ENCODE measurements at places on chromosomes 2 and 18.

GRCh38 chr2:191314697-191315364 lies 69.6 kb downstream of the MYO1B start:
- no peak for DNase-seq

DNA sequence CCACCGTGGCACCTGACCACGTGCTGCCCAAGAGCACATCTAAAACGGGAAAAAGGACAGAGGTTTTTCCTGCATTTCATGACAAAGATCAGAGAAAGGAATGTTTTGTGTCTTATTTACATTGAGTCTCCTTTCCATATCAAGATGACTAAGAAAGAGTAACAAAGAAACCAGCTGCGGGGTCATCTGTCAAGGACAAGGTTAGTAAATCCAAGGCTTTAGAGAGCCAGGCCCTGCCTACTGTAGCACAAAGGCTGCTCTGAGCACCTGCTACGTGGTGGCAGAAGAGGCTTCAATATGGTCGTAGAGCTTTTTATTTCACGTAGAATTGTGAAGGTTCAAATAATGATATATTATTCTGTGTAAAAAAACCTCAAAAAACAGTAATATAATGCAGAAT lies 51.0 kb downstream of the PRELID3A start:
- no peak for DNase-seq

DNA sequence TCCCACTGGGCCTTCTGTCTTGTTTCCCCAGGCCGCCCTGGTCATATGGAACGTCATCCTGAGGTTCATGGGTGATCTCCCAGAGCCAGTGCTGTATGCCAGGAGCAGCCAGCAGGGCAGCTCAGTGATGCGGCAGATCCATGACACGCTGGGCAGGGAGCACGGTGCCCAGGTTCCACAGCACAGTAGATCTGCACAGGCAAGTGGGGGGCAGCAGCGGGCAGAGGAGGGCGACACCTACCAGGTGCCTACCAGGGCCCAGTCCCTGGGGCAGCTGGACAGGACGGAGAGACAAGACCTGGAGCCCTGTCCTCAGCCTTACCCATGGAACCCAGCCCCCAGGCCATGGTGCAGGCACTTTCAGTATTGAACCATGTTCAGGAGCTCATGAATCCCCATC lies 36.1 kb upstream of the GPR17 start:
- no peak for DNase-seq

DNA sequence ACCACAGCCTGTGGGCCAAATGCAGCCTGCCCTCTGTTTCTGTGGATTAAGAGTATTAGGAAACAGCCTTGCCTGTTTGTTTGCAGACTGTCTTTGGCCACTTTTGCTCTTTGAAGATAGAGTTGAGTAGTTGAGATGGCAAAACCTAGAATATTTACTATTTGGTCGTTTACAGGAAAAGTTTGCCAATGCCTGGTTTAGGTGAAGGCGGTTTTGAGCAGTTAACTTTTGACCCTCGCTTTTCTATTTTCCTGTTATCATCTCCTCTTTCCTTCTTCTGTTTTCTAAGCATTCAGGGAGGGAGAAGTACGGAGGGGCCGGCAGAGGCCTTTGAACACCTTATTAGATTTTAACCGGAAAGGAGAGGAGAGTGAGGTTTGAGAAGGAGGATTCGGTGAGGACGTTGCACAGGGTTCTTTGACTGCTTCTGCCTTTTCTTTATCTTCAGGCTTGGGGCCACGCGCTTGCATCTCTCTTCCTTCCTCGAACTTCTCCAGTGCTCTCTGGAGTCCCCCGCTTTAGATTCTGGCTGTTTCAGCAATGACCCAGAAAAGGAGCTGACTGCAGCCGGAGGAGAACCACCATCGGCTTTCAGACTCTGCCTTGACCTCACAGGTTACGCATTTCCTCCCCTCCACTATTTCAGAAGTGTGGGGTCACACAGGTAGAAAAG lies 39.2 kb downstream of the IL1R2 start:
- DNase-seq = no peak

DNA sequence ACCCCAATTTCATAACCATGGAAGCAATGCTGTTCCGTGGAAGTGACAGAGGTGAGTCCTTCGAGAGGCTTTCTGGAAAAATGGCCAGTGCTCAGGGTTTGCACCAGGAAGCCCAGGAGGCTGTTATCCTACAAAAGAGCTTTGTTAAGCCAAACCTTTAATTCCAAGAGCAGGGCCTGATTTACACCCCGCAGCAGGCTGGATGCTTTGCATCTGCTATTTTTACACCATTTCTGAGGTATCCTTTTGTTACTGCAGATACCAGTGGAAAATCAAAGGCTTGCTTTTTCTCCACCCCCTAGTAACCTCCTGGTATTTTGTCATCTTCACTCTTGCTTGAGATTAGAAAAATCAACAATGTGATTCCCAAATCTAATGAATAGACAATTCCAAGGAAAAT lies 380.6 kb downstream of the SOX11 start:
- no peak for DNase-seq

DNA sequence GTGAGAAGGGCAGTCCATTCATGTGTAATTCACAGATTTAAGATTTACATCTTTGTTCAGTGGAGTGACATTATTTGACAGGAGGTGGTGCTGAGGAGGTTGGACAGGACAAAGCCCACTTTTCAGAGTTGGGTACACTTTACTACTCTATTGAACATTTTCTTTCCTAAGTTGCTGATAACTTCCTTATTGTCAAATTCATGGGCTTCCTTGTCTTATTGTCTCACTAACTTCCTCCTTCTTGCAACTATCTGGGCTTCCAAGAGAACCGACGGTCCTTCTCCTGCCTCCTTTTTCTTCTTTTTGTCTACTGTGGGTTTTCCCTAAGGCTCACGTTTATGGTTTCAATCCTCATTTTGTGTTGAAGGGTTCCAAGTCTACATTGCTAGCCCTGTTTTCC lies 67.7 kb upstream of the DNMT3A start:
- no peak for DNase-seq

GRCh38 chr2:222866358-222866960 lies 5.6 kb downstream of the ACSL3 start:
- no peak for DNase-seq

DNA sequence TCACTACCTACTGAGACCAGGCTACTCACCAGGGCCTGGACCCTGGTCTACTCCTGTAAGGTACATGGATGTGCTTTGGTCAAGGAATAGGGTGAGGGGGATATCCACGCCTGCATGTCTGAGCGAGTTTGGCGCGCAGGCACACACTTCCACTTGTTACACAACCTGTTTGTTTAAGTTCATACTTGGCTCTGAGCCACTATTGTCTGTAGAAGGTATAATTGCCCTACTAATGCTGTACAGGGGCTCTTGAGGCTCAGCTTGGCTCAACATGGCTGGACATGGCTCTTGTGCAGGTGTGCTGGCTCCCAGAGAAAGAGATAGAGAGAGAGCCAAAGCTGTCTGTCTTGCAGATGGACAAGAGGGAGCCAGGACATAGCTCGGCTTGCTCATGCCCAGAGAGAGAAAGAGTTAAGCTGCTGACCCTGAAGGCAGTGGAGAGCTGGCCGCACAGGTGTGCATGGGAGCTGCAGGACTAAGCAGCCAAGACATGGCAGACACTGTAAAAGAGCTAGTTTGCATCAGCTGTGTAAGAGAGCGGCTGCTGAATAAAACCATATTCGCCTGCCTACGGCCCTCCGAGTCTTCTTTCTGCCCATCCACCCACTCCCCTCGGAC lies 35.2 kb downstream of the NPPC start:
- DNase-seq = no peak

DNA sequence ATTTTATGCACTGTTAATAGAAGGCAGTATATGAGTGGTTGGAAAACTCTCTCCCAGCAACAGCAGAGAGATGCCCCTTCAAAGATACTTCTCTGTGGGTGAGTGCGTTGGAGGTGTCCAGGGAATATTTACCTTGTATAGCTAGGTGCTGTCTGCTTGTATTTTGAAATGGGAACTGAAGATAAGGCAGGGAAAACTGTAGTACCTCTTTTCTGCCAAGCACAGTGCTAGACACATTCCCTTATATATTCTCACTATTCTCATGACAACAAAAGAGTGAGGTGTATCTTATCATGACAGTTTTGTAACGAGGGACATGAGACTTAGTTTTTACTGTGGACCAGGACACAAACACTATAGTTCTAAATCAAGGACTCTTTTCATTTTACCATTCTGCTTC lies 2.1 kb downstream of the TTC39C start:
- DNase-seq = no peak

- DNase-seq = no peak
These were observed 183.1 kb upstream of the DPP10 start for GRCh38 chr2:114259389-114259788.

GRCh38 chr18:9861157-9861556 lies 24.6 kb upstream of the TXNDC2 start:
- no peak for DNase-seq

DNA sequence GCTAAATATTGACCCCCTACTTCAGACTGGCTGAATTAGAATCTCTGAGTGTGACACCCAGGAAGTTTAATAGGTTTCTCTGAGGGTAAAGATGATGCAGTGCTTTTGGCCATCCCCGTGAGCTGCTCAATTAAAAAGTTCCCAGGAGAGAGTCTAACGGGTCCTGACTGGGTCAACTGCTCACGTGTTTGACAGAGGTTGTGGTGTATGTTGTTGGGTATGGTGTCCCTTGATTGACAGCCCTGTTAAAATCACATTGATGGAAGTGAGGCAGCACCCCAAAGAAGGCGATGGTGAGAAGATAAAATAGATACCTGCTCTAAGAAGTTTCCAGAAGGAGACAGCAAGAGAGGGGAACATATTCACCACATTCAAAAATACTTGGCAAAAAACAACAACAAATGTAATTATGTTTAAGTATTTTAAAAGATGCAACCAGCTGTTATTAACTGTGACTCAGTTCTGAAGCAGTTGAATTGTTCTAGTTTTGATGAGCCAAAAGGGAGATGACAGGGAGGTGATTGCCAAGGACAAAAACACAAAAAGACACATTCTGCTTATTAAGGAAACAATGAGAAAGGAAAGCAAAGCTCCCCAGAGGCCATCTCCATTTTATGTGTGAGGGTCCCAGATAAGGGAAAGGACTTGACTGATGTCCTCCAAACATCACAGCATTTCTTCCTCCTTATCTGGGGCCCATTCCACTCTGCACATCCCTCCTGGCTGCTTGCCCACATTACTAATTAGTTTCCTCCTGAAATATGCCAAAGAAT lies 11.5 kb upstream of the GMCL1 start:
- no peak for DNase-seq

- no peak for DNase-seq
These were observed 446.6 kb downstream of the IRS1 start for GRCh38 chr2:226352941-226353560.

DNA sequence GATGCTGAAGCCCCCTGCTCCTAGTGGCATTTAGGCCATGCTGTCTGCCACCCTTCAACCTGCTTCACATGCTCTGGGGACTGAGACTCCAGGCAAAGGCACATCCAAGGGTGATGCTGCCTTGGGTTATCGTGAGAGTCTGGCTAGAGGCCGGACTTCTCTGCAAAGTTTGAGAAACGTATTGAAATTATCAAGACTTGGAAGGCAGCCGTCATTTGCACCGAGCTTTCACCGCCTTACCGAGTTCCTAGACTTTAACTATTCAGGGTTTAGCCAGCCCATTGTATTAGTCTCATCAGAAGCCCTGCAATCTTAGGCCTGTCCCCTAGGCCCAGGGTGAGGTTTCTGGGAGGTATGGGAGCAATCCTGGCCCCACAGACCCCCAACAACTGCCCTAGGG lies 34.0 kb downstream of the RDH14 start:
- DNase-seq = no peak

- DNase-seq = no peak
These were observed 462.6 kb downstream of the RNF144A start for GRCh38 chr2:7379799-7380198.

DNA sequence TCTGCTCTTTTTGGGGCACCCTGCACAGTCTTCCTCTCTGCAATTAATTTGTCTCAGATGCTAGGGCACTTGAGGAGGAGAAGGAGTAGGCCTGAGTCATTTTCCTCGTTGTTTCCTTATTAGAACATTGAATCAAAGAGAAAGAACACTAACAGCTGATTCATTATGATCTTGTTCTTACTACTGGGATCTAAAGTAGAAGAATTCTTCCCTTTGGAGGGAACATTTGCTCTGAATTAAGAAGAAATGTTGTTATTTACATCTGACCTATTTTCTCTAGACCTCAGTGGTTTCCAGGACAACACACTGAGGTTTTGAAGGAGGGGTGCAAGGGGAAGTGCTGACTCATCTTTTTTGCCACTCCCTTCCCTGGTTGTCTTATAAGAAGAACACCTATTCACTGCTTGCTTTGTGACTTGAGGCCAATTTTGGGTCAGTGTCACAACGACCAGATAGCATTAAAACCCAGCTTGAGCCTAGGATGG lies 24.3 kb upstream of the STAT1 start:
- DNase-seq = no peak

GRCh38 chr2:288758-289361 lies 969 bp upstream of the ALKAL2 start:
- no peak for DNase-seq

DNA sequence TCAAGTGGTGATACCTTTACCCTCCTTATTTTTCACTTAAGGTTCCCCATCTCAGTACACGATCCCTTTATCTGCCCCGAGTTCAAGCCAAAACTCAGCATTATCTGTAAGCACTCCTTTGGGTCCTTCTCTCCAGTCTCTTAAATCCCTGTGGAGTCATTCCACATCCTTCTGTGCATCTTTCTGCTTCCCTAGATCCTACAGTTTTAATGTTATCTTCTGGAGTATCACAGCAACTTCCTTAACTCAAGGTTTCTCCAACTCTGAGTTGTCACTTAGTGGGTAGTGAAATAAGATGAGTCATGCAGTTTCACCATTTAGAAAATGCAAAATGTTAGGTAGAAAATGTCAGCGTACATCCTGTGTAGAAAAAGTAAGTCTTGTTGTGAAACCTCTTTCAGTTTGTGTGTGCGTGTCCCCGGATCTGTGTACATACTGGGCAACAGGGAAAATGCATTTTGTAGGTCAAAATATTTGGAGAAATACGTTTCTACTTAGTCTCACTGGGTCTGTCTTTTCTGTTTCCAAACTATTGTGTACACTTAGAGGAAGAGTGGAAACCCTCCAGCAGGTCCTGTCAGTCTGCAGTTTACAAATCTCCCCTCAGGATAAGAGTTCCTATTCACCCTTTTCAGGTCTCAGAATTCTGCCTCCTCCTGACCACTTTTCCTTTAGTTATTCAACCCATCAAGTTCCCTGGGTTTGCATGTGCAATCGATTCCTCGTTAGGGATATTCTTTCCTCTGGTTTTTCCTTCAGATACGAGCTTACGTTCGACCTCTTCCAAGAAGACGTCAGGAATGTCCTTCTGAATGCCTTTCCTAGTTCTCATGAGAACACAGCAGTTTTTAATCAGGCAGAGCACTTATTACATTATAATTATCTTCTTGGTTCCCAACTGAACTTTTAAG lies 154.8 kb downstream of the TGIF1 start:
- DNase-seq = no peak

GRCh38 chr18:56233595-56233994 lies 404.8 kb downstream of the TXNL1 start:
- no peak for DNase-seq

- DNase-seq = no peak
These were observed 30.3 kb downstream of the KIF1A start for GRCh38 chr2:240789501-240790369.

GRCh38 chr18:9117980-9118841 lies 15.7 kb downstream of the NDUFV2 start:
- DNase-seq = no peak

GRCh38 chr2:180970016-180970415 lies 10.4 kb upstream of the UBE2E3 start:
- no peak for DNase-seq

All from hypothalamus (tissue), 51 donors.